ENCODE measurements at places on chromosomes 5 and 9. TPM values are rescaled to one million over a fixed set of nuclear protein-coding genes. Genes with fewer than 3 reads are reported as not detected.

AIF1L gene
- 0.24 TPM for total RNA-seq

CARTPT gene
- not detected for total RNA-seq

FCN2 gene
- total RNA-seq: not detected

- DNase-seq: no peak
Observed at GRCh38 chr5:126846744-126847455, 70.0 kb downstream of the LMNB1 start.

NAIP gene
- total RNA-seq: 0.15 TPM

Measured in HFFc6 (cell line).